ENCODE measurements at places on chromosomes 6 and 20.

DNA sequence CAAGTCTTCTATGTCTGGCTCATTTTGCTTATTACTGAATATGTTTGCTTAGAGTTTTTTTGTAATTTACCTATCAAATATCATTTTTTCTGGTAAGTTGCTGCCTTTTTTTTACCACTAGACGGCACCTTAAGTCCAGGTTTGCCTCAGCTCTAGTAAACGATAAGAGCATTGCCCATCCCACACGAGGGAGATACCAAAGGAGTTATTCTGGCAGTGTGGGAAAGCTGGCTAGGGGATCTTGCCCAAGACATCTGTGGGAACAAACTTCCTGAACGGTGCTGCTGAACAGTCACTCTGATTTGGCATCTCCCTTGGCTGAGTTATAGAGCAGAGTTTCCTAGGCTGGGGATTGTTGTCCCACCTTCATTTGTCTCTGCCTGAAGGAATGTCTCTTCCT is 306.4 kb downstream of the COL12A1 start:
- DNase-seq, result no peak

GRCh38 chr6:54771968-54772367 is 74.6 kb upstream of the FAM83B start:
- no peak for DNase-seq

DNA sequence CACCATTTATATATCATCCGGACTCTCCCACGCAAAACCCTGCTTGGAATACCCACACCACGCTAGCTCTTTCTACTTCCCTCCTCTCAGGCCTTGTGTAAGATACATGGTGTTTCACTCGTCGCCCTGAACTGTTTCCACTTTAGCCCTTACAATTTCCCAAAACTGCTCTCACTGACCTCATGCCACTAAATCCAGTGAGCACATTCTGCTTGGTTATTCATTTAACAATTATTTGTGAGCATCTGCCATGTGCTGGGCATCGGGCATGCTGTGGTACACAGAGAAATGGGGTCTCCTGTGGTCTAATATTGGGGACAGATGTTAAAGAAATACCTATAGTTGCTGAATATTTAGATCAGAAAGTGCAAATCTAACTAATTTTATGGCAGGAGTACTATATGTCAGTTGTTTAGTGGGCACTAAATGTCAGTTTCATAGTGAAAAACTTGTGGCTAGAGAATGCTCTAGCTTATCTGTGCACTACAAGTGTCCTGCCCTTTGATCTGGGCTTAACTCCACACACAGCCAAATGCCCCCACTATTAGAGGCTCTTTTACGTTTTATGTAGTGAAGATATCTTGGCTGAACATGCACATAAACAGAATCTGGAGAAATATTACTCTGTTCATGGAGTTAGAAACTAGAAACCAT is 41.0 kb downstream of the PLEKHG1 start:
- DNase-seq, result no peak

DNA sequence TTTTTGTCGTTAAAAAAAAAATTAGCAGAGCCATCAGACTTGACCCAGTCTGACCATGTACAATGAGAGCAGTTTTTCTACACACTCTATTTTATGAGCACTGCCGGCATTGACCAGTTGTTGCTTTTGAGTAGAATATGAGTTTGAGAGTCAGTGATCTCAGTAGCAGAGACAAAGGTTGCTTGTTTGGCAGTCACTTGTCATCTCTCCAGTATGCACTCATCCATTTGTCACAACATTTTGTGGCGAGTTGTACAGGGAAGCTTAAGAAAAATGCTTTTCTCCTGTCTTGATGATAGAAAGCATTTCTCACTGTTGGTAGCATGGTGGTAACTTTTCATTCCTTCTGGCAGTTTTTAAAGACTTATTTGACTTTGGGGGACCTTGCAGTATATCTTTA is 159.9 kb downstream of the MMS22L start:
- DNase-seq, result no peak

DNA sequence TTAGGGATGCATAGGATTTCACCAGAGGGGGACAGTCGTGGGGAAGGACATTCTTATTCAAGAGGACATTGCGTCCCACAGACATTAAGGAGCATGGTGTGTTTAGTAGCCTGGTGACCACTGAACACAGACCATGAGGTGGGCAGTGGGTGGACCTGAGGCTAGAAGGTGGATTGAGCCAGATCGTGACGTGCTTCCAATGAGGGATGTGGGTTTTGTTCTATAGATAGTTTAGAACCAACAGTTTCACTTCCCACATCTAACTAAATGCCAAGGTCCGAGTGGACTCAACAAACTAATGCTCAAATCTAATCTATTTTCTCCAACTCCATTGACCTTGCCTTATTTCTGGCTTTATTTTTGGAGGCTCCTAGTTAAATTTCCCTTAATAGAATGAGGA is 58.5 kb downstream of the OGFRL1 start:
- DNase-seq, result no peak

DNA sequence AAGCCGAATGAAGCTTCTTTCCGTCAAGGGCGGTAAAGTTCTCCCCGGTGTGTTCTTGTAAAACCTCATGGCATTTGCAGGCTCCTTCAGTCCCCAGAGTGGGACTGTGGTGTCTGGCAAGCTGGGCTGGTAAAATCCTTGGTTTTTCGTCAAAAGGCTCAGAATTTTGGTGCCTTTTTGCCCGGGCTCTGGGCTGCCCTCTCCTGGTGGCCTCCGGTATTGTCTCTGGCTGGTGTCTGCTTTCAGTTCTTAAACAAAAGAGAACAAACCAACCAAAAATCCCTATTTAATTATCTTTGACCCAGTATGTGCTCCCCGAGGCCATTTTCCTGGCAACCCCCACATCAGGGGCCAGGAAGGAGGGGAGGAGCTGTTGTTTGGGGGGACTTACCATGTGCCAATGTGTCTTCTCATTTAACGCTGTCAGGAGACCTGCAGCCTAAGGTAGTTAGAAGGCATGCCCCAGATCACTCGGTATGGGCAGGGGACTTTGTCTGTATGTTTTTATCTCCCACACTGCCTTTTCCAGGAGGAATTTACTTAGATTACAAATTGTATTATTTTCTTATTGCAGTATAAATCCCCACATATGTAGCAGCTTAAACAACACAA is 11.1 kb downstream of the CDH4 start:
- DNase-seq, result no peak

GRCh38 chr20:33843854-33844253 is 32.7 kb downstream of the CHMP4B start:
- peak; percentile 27 for DNase-seq

DNA sequence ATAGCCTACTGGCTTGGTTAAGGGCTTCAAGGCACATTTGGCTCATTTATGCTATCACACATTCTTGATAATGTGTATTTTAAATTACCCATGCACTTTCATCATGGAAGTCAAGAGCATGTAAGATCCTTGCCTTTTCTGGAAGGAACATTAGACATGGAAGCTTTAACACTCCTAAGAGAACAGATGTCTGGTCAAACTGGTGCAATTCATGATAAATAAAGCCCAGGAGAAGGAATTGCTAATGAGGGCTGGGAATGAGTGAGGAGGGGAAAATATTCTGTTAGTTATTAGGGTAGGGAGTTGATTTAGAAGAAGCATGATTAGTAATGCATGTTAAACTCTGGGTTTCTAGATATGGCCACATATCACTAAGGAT is 688.6 kb upstream of the CITED2 start:
- DNase-seq, result no peak

DNA sequence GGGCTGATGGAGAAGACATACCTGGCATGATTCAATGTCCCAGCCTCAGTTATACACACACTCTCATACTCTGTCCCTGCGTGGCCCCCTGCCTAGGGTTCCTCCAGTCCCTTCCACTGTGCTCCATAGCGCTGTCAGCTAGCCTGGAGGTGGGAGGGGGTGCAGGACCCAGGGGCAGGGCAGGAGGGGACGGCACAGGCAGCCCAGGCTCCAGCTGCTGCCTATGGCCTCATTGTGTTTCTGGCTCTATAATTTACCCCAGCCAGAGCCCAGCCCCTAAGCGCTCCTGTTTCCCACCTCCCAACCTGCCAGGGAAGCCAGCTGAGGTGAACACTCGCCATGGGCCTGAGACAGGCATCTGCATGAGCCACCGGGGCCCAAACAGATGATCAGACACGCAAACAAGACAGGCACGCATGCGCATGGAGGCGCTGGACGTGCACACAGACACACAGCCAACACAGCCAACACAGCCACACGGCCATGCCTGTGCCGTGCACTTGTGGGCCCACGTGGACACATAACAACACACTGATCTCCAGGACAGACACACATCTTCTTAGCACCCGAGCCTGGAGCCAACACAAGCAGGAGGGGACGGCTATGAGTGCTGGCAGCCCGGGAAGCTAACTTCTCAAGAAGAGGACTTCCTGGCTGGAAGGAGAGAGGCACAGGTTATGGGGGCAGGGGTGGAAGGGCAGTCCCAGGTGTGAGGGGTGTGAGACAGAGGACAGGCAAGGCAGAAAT is 124.9 kb downstream of the GRM4 start:
- DNase-seq, result peak; percentile 34

- peak; percentile 84 for DNase-seq
Measured at GRCh38 chr6:166957087-166957804, 896 bp upstream of the RNASET2 start.

- no peak for DNase-seq
Measured at GRCh38 chr6:5590187-5590586, 328.9 kb downstream of the FARS2 start.

- DNase-seq, result no peak
Measured at GRCh38 chr20:58162986-58163385, 65.5 kb downstream of the ANKRD60 start.

DNA sequence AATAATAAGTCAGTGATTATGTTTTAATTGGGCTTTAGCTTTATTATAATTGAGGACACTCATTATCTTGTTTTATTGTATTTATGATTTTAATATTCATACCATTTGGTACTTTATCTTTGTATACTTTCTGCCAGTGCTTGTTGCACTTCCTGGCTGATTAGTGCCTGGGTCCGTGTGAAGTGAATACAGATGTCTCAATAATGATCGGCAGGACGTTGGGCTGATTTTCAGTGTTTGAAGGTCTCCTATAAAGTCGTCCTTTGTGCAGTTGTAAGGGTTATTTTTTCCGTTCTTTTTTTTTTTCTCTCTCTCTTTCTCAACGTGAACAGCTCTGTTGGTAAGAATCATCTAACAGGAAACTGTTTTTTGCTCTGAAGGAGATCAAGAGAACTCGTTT is 450.0 kb upstream of the POU3F2 start:
- no peak for DNase-seq

DNA sequence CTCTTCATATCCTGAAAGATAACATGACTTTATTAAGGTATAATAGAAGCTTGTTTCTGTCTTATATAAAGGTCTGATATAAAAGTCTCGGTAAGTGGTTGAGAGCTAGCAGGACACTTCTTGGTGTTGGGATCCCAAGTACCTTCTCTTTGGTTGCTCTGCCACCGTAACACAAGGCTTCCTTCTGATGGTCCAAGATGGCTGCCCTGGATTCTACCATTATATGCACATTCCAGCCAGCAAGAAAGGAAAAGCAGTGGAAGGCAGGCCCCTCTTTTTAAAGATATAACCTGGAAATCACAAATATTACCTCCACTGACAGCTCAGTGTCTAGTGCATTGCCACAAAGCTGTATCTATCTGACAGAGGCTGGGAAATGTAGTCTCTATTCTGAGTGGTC is 75.0 kb downstream of the TSHZ2 start:
- DNase-seq, result no peak

GRCh38 chr20:1434571-1435336 is 31.9 kb downstream of the NSFL1C start:
- DNase-seq, result no peak

GRCh38 chr6:43718387-43719105 is 31.0 kb upstream of the MRPS18A start:
- peak; percentile 56 for DNase-seq

DNA sequence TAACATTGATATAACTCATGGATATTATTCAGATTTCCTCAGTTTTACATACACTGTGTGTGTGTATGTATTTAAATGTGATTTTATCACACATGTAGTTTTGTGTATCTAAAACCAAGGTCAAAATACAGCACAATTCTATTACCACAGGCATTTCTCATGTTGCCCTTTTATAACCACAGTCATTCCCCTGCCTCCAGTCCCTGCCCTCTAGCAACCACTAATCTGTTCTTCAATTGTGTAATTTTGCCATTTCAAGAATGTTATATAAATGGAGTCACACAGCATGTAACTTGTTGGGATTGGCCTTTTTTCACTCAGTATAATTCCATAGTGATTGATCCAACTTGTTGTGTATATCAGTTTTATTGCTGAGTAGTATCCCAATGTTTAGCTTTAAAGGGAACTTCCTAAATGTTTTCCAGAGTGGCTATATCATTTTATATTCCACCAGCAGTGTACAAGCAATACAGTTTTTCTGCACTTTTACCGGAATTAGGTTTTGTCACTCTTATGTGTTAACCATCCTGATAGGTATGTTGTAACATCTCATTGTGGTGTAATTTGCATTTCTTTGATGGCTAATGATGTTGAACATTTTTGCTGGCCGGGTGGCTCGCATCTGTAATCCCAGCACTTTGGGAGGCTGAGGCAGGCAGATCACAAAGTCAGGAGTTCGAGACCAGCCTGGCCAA is 338.2 kb downstream of the SOX4 start:
- no peak for DNase-seq

- no peak for DNase-seq
Measured at GRCh38 chr6:151324488-151324825, 66.9 kb downstream of the ZBTB2 start.

DNA sequence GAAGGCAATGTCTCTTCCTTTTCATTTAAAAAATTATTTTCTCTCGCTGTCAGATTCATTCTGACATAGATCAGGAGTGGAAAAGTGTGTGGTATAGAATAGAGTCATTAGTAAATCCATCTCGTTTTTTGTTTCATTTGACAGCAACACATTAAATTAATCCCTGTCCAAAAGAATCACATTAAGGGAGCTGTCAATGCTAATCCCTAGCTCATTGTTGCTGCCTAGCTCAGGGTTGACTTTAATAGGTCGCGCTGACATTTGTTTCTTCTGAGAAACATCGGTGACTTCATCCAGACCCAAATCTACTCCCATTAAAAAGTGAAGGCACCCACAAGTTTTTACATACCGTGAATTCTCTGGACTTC is 25.4 kb upstream of the MAP3K7 start:
- DNase-seq, result no peak

Data from sigmoid colon (tissue), 7 donors.